CD8-positive, alpha-beta T cell (primary cell): ENCODE measurements at places on chromosomes 2 and 18.

DNA sequence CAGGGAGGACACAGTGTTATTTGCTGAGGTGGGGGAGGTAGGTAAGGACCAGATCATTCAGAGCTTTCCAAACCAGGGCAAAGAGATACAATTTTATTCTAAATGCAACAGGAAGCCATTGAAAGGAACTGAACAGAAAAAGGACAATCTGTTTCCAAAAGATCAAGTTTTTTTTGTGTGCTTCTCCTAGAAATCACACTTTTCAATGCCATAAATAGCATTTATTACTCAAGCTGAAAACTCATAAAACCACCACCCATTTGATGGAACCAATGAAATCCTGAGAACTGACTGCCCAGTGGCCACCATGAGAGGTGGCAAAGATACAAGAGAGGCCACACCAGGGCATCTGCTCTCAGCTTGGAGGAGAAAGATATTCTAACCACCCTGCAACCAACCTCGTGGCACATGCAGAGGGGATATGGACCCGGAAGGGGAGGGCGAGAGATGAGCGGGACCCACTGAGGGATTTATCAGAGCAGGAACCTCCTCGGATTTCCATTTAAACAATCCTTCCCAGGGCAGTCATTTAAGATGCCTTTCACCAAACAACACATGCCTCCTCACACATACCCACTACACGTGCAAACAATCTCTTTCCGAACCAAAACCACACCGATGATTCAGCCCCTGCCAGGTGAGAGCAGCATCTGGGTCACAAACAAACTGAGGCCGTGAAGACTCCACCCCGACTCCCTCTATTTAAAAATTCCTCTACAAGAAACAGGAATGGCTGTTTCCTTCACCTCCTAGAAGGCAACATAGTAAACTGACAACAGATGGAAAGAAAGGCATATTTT is 8.8 kb downstream of the CYB5A start:
- DNase-seq, result no peak

GRCh38 chr2:169790581-169790980 is 8.1 kb upstream of the SSB start:
- no peak for DNase-seq

DNA sequence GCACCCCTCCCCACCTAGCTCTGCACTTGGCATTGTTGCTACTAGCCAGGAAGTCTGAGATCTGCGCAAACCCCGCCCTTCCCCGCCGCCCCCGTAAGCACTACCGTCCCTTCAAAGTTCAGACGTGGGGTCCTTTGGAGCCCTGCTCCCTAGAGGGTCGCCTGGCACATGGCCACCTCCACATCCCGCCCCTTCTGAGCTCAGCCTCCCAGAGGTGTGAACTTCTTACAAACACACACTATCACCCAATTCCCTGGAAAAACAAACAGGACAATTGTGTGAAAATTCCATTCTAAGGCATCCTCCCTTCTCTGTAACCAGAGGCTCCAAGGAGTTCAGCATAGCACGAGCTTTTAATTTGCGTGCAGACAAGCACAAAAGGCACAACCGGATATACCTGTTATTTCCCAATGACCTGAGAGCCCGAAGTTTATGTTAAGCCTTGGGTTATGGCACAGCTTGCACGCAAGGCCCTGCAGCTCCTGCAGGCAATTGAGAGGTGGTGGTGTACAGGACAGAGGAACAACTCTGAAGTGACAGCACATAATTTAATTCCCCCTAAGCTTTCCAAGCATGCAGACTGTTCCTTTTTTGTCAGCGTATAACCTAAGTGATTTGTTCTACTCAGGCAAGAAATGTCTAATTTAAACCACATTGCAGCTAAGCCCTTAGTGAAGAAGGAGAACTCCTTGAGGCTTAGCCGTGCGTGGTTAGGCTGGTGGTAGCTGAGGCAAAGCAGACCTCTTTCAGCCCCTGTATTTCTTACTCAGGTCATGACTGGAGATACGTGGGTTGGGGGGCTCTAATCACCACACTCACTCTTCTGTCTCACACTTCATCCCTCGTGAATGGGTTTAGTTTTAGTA is 20.3 kb upstream of the CYP1B1 start:
- no peak for DNase-seq

GRCh38 chr2:11571170-11571569 is 37.3 kb downstream of the GREB1 start:
- no peak for DNase-seq

DNA sequence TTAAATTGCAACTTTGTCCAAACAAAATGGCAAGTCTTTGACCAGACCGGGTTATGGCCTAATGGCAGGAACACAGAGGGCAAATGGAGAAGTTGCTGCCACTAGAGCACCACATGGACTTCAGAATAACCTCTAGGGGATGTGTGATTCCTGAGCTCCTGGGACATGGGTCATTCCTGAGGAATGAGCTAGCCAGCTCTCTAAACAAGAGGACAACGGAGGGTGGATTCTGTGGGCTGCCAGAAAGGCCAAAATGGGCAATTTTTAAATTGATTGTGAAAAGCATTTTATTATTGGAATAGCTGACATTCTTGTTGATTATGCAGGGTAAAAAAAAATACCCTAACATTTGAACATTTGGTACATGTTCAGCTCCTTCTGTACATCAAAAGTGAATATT is 109.8 kb upstream of the FZD5 start:
- no peak for DNase-seq

GRCh38 chr2:69581774-69582581 is 61.6 kb downstream of the AAK1 start:
- DNase-seq, result no peak

GRCh38 chr2:18829251-18829902 is 240.0 kb upstream of the NT5C1B start:
- no peak for DNase-seq

- DNase-seq, result no peak
Observed at GRCh38 chr2:29106980-29107388, 8.2 kb upstream of the CLIP4 start.

DNA sequence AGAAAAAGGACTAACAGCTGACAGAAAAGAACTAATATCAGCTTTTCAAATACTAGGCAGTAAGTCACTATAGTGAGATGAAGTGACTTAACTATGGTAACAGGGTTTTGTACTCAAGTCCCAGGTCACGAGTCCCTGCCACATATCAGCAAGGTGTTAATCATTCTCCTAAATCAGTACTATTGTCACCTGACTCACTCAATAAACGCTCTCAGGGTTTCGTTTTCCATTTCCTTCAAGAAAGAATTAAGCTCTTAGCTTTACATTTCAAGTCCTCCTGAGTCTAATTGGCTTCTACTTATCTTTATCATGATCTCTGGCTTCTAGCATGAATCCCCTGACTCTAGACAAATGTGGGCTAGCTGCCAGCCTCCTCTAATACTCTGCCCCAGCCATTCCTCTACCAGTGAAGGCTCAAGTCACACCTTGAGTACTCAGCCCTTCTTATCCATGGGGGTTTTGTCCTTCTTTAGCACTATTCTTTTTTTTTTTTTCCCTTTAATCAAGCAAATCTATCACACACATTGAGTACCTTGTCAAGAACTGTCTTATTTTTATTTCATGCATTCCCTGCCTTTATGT is 20.0 kb downstream of the BUB1 start:
- DNase-seq, result no peak

DNA sequence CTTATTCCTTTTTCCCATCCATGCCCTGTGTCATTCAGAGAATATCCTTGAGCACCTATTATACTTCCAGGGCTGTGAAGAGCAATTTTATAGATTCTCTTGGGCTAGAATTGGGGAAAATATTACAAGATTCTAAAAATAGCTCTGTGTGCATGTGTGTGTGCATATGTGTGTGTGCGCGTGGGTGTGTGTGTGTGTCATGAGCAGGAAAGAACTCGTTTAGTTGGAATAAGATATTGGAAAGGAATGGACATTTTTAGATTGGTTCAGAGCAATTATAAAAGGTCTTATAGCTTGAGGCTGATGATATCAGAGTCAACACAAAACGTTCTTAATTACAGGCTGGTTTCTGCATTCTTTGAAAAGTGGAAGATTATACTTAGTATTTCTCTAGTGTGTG is 212.1 kb upstream of the COPS8 start:
- no peak for DNase-seq

- no peak for DNase-seq
Observed at GRCh38 chr2:27800856-27801255, 29.3 kb downstream of the MRPL33 start.

GRCh38 chr2:127407661-127408003 is 10.6 kb upstream of the PROC start:
- DNase-seq, result no peak

GRCh38 chr2:241912021-241912555 is 42.6 kb downstream of the RTP5 start:
- no peak for DNase-seq

GRCh38 chr2:128687565-128687964 is 368.9 kb upstream of the HS6ST1 start:
- no peak for DNase-seq

DNA sequence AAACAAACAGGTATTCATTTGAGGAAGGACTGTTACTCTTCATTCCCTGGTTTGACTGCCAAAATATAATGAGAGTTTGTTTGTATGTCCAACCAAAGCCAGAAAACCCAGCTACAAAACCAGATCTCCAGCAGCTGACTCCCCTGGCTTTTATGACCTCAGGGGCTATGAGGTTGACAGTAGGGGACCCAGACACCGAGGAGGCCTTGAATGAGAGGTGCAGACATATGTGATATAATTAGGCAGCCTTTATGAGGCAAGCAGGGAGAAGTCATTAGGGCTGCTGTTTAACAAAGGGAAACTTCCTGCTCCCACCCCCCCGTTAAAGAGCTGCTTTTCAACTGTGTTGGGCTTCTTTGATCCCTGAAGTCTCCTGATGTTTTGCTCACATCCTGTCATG is 236.7 kb downstream of the SLC4A3 start:
- no peak for DNase-seq

DNA sequence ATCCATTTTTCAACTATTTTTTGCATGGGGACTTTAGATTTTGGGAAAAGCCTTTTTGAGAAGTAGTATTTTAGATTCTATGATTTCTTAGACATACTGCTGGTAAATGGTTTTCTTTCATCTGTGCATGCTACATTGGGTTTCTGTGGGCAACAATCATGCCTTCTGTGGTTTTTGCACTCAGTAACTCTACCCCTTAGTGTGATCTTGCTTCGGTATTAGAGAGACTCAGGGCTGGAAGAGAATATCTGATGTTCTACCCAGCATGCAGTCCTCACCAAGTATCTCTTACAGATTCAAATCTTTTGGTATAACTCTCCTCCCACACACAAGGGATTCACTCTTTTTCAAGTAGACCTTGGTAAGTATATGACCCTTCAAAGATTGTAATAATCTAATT is 183.0 kb downstream of the PMAIP1 start:
- DNase-seq, result no peak

DNA sequence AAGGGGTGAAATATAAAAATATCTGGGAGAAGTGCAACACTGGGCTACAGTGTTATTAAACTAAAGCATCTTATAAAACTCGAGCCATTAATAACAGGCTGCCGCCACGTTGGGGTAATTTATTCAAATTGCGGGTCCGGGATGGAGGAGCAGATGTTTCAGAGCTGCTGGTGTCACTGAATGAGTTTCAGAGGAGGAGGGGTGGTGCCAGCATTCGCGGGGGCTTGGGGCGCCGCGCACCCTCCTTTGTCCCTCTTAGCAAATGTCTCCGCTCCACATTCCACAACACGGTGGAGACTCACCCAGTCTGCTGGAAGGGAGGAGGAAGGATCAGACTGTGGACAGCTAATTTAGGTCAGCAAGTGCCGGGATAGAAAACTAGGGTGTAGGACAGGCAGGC is 260.5 kb downstream of the CELF4 start:
- no peak for DNase-seq

DNA sequence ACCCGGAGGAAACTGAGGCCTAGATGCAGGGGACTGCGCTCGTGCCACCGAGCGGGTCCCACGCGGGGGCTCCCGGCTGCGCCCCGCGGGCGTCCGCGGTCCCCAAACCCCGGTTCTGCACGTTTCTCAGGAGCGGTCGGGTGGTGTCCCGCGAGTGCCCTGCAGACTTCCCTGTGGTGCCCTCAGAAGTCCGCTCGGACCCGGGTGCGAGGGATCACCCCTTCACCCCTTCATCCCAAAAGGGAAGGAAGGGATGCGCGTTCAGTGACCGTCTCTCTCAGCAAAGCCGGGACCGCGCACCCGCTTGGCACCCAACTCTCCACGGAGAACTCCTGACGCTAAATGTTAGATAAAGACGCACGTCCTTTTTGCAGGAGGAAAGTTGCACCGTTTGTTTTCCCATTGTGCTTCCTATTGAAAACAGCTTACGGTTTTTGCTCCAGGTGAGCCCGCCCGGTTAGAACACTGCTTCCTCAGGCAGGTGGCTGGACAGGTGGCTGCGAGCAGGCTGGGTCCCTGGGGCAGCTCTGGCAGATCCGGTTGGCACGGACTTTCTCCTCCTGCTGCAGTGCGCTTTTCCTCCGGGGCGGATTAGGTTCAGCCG is 779 bp downstream of the DGKD start:
- no peak for DNase-seq

- DNase-seq, result no peak
Observed at GRCh38 chr2:96171831-96172230, 26.6 kb upstream of the DUSP2 start.

DNA sequence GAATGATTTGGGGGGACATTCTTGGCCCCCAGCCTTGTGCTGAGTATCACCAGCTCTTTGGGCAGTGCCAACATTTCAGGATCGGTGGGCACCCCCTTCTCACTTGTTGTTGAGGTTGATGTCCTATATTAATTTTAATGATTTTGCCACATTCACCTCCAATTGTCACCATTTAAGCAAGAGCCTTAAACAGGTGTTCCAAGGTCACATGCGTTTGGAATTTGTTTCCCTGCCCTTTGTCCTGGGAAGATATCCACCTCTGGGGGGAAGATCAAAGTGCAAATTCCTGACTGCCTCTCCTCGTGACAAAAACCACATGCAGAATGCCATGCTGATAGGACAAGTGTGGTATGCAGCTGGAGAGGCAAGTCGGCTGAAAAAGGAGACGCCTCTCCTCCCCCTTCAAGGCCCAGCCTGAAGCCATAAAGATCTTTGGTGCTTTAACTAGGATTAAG is 72.5 kb upstream of the ID2 start:
- no peak for DNase-seq

GRCh38 chr2:102025016-102025501 is 33.3 kb downstream of the IL1R2 start:
- DNase-seq, result no peak

DNA sequence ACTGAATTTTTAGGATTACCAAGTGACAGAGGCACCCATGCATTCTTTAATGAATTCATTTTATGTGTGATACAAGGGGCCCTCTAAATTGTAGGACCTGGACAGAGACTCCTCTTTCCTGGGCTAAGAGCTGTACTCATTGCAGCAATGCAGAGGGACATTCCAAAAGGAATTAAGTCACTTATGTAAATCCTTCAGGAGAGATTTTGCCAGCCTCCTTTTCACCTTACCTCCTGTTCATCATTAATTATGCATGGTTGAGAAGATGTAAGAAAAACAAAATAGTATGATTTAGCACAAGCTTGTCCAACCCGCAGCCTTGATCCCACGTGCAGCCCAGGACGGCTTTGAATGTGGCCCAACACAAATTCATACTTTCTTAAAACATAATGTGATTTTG is 84.5 kb upstream of the TANK start:
- DNase-seq, result no peak

DNA sequence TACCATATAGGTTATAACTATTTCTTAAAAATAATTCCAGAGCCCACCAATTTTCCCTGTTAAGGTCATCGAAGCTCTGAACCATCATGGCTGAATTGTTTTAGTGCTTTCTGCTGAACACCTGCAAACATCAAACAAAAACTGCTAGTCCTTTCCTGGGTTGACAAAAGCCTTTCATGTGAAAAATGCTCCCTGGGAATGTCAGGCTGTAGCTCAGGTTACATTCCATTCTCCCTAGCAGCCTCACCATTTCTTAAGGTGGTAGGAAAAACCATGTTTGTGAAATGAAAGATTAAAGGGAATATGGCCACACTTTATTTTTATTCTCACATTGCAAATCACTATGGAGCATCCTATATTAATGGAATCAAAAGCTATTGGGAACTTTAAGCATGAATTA is 5.7 kb downstream of the TCF4 start:
- no peak for DNase-seq
